HCT116 (cell line): ENCODE measurements at places on chromosomes 2 and 18. TPM values are rescaled to one million over a fixed set of nuclear protein-coding genes. Genes with fewer than 3 reads are reported as not detected.

DNA sequence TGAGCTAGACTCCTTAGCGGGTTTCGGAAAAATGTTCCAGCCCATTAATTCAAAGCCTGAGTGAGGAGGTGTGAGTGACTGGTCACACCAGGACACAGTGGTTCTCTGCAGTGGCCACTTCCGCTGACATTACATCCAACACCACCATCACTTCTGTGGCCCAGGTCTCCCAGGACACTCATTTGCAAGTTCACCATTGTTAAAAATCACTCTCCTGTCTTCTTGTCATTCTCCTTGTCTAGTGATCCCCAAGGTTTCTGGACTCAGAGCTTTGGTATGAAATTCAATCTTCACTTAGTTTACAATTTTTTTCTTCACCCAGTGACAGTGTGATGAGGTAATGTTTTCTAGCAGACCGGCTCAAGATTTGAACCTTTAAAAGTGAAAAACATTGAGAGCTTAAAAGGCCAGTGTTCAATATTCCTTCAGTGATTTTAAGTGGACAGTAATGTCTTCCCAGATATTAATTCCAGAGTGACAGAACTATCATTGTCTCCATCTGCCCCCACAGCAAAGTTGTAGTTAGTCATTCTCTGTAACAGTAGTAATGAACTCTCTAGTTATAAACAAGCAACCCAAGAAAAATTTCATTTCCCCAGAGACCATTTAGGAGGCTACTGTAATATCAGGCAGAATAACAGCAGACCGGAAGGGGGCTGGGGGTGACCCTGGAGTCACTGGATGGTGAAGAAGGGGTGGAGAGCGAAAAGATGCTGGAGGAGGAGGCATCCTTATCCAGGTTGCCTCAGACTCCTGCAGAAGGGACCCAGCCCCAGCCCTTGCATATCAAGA is 164.9 kb downstream of the GFPT1 start:
- H3K4me3 ChIP-seq: no peak overlapping the region
- H3K27me3 ChIP-seq: no peaks in the 10 kb centered on the region
- H3K27ac ChIP-seq: no peak overlapping the region
- DNase-seq: no peak

- no peaks in the 10 kb centered on the region for H3K27me3 ChIP-seq
- no peak overlapping the region for H3K4me3 ChIP-seq
- no peak overlapping the region for H3K27ac ChIP-seq
- H3K36me3 ChIP-seq: no peaks in the 10 kb centered on the region
These were observed 76.3 kb downstream of the DYNC1I2 start for GRCh38 chr2:171763602-171764001.

- H3K4me3 ChIP-seq: no peak overlapping the region
- H3K27me3 ChIP-seq: no peaks in the 10 kb centered on the region
- peaks cover 7% of the 10 kb centered on the region for H3K4me1 ChIP-seq
- H3K27ac ChIP-seq: no peak overlapping the region
These were observed 10.0 kb upstream of the LAPTM4A start for GRCh38 chr2:20061476-20061875.

- no peak overlapping the region for H3K4me3 ChIP-seq
- H3K27ac ChIP-seq: no peak overlapping the region
- H3K36me3 ChIP-seq: no peaks in the 10 kb centered on the region
- H3K27me3 ChIP-seq: no peaks in the 10 kb centered on the region
These were observed 232.6 kb downstream of the LDLRAD4 start for GRCh38 chr18:13451213-13451540.

- no peaks in the 10 kb centered on the region for H3K27me3 ChIP-seq
- peaks cover 34% of the 10 kb centered on the region for H3K4me1 ChIP-seq
- DNase-seq: no peak
- no peak overlapping the region; the same call in 1 of the 2 replicates for H3K4me3 ChIP-seq
- H3K27ac ChIP-seq: no peak overlapping the region
- no peaks in the 10 kb centered on the region for H3K36me3 ChIP-seq
These were observed 21.0 kb upstream of the STAT4 start for GRCh38 chr2:191171708-191172355.

- H3K4me1 ChIP-seq: peaks cover 22% of the 10 kb centered on the region
- H3K4me3 ChIP-seq: no peak overlapping the region
- no peak for DNase-seq
- no peak overlapping the region for H3K27ac ChIP-seq
These were observed 59.9 kb downstream of the AGAP1 start for GRCh38 chr2:235553696-235554100.

GRCh38 chr2:3597567-3597966 is 2.7 kb downstream of the COLEC11 start:
- H3K27me3 ChIP-seq: no peaks in the 10 kb centered on the region
- DNase-seq: no peak
- no peaks in the 10 kb centered on the region for H3K4me1 ChIP-seq

- H3K4me3 ChIP-seq: no peak overlapping the region
- H3K36me3 ChIP-seq: no peaks in the 10 kb centered on the region
- H3K27me3 ChIP-seq: peaks cover 7% of the 10 kb centered on the region; the same call in 1 of the 2 replicates
- no peak overlapping the region for H3K27ac ChIP-seq
These were observed 19.0 kb upstream of the DIPK1C start for GRCh38 chr18:74476140-74476539.

DNA sequence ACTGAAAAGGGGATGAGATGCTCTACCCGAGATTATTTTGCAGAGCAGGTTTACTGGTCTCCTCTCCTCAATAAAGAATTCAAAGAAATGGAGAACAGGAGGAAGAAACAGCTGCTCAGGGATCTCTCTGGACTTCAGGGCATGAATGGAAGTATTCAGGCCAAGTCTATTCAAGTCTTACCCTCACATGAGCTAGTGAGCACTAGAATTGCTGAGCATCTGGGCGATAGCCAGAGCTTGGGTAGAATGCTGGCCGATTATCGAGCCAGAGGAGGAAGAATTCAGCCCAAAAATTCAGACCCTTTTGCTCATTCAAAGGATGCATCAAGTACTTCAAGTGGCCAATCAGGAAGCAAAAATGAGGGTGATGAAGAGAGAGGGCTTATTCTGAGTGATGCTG is 60.0 kb downstream of the PIKFYVE start:
- H3K36me3 ChIP-seq: peaks cover 9% of the 10 kb centered on the region
- no peak for DNase-seq
- H3K27me3 ChIP-seq: no peaks in the 10 kb centered on the region
- no peaks in the 10 kb centered on the region for H3K4me1 ChIP-seq
- no peak overlapping the region for H3K4me3 ChIP-seq

GRCh38 chr2:176247859-176248258 is 21.4 kb upstream of the MTX2 start:
- H3K27me3 ChIP-seq: no peaks in the 10 kb centered on the region
- H3K27ac ChIP-seq: no peak overlapping the region

DNA sequence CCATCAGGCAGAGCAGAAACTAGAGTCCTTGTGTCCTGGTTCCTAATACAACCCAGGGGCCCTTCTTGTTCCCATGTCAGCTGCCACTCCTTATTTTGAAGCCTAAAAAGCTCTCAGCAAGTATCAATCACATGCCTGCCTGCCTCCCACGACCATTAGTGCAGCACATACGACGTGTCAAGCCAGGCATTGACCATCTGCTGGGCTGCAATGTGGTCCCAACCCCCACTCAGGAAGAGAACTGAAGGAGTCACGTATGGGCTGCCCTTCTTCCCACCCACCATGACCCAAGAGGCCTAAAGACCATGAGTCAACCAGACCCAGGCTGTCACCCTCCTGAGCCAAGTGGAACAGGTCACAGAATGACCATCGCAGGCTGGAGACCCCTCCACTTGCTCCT is 98.8 kb downstream of the KLHL29 start:
- H3K4me1 ChIP-seq: peaks cover 38% of the 10 kb centered on the region
- H3K4me3 ChIP-seq: no peak overlapping the region
- DNase-seq: no peak
- H3K27ac ChIP-seq: no peak overlapping the region

DNA sequence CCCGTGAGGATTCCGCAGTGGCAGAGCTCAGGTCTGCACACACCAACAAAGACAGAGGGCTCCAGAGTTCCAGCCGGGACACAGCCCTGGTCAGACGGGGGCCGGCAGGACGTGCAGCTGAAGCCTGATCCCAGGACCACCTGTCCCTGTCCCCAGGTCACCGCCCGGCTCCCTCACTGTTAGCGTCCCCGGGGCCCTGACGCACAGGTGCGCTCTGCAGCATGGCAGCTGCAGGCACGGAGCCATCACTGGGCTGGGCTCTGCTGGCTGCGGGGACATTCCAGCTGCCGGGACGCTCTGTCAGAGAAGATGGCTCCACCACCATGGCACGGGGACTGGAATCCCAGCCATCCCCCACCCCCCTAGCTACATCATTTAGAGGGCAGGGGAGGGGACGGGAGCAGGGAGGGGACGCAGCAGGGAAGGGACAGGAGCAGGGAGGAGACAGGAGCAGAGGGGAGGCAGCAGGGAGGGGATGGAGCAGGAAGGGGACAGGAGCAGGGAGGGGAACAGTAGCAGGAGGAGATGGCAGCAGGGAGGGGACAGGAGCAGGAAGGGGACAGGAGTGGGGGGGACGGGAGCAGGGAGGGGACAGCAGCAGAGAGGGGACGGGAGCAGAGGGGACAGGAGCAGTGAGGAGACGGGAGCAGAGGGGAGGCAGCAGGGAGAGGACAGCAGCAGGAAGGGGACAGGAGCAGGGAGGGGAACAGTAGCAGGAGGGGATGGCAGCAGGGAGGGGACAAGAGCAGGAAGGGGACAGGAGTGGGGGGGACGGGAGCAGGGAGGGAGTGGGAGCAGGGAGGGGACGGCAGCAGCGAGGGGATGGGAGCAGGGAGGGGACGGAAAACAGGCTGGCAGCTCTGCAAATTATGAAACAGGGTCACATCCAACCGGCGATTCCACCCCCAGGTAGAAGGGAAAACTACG is 39.8 kb downstream of the SLC66A2 start:
- no peak for DNase-seq
- H3K36me3 ChIP-seq: no peaks in the 10 kb centered on the region
- no peak overlapping the region for H3K27ac ChIP-seq
- H3K4me1 ChIP-seq: no peaks in the 10 kb centered on the region

- H3K36me3 ChIP-seq: no peaks in the 10 kb centered on the region
- DNase-seq: peak; percentile 86
- 0 out of 2 replicates have a peak overlapping the region, but pooled peaks have one; percentile 13 for H3K27ac ChIP-seq
- H3K4me1 ChIP-seq: no peaks in the 10 kb centered on the region; the same call in 1 of the 2 replicates
These were observed 43.1 kb upstream of the LONRF2 start for GRCh38 chr2:100365434-100365833.

DNA sequence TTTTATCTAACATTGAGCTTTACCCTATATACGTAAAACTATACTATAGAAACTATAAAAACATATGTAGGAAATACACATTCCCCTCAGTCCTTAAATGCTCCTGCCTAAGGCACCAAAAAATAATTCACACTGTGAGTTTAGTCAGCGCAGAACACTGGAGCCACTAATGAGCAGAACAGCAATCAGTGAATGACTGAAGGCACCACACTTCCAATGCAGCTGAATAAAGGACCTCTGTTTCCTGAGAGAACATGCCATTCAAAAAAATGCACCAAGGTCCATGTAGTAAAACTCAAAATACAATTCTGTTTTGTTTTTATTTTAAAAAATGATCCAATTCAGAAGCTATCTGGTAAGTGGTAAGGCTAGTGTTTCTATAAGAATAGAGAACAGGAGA is 1280.6 kb upstream of the NRXN1 start:
- H3K4me1 ChIP-seq: no peaks in the 10 kb centered on the region
- no peak for DNase-seq
- no peak overlapping the region for H3K27ac ChIP-seq
- H3K27me3 ChIP-seq: no peaks in the 10 kb centered on the region
- no peaks in the 10 kb centered on the region for H3K36me3 ChIP-seq

DNA sequence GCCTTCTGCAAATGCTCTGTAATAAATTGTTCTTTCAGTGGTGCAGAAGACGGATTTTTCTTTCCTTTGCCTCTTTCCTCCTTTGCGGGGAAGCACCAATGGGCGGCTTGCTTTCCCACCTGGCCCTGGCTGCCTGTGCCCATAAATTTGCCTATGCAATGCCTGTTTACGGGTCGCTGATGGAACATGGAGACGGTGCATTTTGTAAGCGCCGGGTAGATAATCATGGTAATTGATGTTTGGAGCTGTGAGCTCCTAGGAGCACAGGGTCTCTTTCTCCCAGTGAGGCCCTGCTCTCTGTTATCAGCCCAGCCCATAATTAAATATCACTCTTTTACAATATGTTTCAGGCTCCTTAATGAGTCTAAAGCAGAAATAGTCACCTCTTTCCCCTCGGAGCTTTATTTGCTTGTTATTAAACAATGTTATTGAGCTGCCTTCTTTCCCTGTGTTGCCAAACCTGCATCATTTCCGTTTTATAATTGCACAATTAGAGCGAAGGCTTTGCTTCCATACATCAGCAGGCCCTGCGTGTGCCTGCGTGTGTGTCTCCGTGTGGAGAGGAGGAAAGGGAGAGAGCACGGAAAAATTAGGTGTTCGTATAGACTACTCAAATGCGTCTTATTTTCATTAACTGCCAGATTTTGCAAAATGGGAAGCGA is 437.4 kb upstream of the POU3F3 start:
- no peaks in the 10 kb centered on the region for H3K4me1 ChIP-seq
- no peak overlapping the region for H3K27ac ChIP-seq
- no peak overlapping the region for H3K4me3 ChIP-seq

DNA sequence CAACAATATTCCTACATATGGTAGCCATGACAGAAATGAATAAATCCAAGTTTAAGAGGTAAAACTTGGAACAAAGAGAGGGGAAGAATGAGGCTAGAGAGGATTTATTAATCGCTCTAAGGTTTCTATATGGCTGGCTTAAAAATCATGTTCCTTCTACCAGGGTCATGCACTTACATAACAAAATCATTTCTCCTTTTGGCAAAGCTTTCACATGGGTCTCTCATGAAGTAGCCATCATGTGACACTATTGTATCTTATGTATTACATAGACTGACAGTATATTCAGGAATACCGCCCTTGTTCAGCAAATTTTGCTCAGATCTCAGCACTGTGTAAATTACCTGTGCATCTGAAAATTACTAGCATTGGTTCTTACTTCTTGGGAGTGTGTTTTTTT is 1554.5 kb upstream of the SLC39A10 start:
- H3K36me3 ChIP-seq: no peaks in the 10 kb centered on the region
- DNase-seq: no peak
- H3K4me3 ChIP-seq: no peak overlapping the region
- no peak overlapping the region for H3K27ac ChIP-seq
- no peaks in the 10 kb centered on the region for H3K4me1 ChIP-seq
- no peaks in the 10 kb centered on the region for H3K27me3 ChIP-seq

- no peak for DNase-seq
- H3K27ac ChIP-seq: no peak overlapping the region
- H3K36me3 ChIP-seq: no peaks in the 10 kb centered on the region
- H3K4me1 ChIP-seq: no peaks in the 10 kb centered on the region
- no peaks in the 10 kb centered on the region for H3K27me3 ChIP-seq
- no peak overlapping the region for H3K4me3 ChIP-seq
These were observed 234.1 kb downstream of the GLI2 start for GRCh38 chr2:120969613-120970355.

- peak overlapping the region; percentile 69; the same call in 1 of the 2 replicates for H3K27ac ChIP-seq
- no peak for DNase-seq
- H3K36me3 ChIP-seq: 0 out of 2 replicates have a peak, but pooled peaks cover 3% of the 10 kb centered on the region
- H3K4me1 ChIP-seq: peaks cover 16% of the 10 kb centered on the region; the same call in 1 of the 2 replicates
These were observed 1.1 kb upstream of the HDHD2 start for GRCh38 chr18:47151439-47151838.

IL1RL2 gene
- not detected for total RNA-seq

PJVK gene
- total RNA-seq: 2.6 TPM

OTOS gene
- not detected for total RNA-seq

UGT1A4 gene
- 0.12 TPM for total RNA-seq

TRABD2A gene
- 4.6 TPM for total RNA-seq
